Naive B cell (primary cell): ENCODE measurements at places on chromosomes 7 and 10. TPM values are rescaled to one million over a fixed set of nuclear protein-coding genes. Genes with fewer than 3 reads are reported as not detected.

- no peak overlapping the region for H3K4me3 ChIP-seq
- no peak for DNase-seq
- peaks cover 10% of the 10 kb centered on the region for H3K27me3 ChIP-seq
- H3K27ac ChIP-seq: no peak overlapping the region
Observed at GRCh38 chr7:132551886-132552285, 24.4 kb downstream of the PLXNA4 start.

DNA sequence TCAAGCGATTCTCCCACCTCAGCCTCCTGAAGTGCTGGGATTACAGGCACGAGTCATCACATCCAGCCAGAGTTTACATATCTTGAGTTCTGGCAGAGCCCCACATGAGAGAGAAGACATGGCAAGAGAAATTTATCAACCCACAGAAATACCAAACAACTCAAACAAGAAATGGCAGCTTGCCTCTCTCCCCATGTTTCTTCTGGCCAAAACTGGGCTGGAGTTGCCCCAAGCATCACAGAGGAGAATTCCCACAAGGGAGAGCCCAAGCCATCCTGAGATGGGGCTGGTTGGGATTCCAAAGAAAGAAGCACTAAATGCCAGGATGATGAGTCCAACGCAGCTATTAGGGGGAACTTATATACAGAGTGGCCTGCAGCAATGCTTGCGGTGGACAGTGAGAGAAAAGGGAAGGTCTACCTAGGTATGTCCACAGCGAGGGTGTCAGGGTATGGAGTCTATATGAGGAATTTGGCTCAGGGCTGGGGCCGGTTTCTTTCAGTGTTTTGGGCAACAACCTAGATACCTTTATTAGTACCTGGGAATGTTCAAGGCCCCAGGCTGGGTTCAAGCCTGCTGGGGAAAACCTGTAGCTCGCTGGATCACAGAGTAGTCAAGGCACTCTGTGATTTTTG is 14.5 kb upstream of the PAX4 start:
- H3K27ac ChIP-seq: no peak overlapping the region
- H3K27me3 ChIP-seq: peaks cover 33% of the 10 kb centered on the region
- H3K4me3 ChIP-seq: no peak overlapping the region
- DNase-seq: no peak
- H3K36me3 ChIP-seq: no peaks in the 10 kb centered on the region

DNA sequence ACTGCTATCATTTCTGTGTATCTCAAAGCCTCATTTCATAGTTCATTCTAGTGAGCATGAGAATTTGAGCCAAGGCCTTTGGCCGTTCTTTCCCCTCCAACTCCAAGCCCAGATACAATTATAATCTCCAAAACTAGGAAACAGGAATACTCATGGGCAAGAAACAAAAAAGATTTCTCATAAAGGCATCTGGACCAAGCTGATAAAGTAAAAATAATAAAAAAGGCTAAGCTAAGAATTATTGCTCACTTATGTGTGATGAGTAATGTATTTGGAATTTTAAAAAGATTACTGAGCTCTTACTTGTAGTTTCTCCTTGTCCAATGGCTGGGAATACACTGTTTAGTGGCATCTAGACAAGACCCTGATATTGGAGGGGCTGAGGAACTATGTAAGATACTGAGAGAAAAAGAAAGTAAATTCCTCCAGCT is 196.4 kb upstream of the POM121L12 start:
- no peaks in the 10 kb centered on the region for H3K36me3 ChIP-seq
- H3K27me3 ChIP-seq: no peaks in the 10 kb centered on the region
- H3K4me3 ChIP-seq: no peak overlapping the region
- no peak for DNase-seq
- H3K4me1 ChIP-seq: no peaks in the 10 kb centered on the region

The NCF1 gene
- 301 TPM for polyA plus RNA-seq

DNA sequence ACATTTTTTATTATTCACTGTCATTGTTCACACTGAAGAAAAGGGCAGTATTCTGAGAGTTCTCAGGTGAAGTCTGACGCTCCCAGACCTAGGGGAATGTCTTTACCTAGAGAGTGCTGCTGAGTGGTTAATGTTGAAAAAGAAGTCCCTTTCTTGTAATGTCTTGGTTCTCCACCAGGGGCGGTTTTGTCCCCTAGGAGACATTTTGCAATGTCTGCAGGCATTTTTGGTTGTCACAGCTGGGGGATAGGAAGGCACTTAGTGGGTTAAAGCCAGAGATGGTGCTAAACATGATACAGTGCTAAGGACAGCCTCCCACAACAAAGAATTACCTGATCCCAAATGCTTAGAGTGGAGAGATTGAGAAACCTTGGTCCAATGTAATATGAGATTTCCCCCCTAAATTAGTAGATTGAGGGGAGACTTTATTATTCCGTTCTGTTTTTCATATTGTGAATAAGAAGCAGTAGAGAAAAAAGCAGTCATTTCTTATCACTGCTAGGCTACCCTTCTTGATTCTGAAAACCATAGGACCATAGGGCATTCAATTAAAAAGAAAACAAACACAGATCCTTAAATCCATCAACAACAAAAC is 13.1 kb downstream of the UMAD1 start:
- H3K4me3 ChIP-seq: no peak overlapping the region
- DNase-seq: no peak
- H3K27me3 ChIP-seq: no peaks in the 10 kb centered on the region
- H3K27ac ChIP-seq: no peak overlapping the region

GRCh38 chr10:132514821-132515520 is 22.6 kb upstream of the INPP5A start:
- DNase-seq: peak; percentile 57
- H3K36me3 ChIP-seq: no peaks in the 10 kb centered on the region
- H3K27me3 ChIP-seq: no peaks in the 10 kb centered on the region
- peaks cover 6% of the 10 kb centered on the region for H3K4me1 ChIP-seq
- H3K27ac ChIP-seq: no peak overlapping the region

- H3K27me3 ChIP-seq: no peaks in the 10 kb centered on the region
- DNase-seq: no peak
- no peak overlapping the region for H3K4me3 ChIP-seq
Observed at GRCh38 chr7:50851451-50851850, 68.8 kb upstream of the GRB10 start.

DNA sequence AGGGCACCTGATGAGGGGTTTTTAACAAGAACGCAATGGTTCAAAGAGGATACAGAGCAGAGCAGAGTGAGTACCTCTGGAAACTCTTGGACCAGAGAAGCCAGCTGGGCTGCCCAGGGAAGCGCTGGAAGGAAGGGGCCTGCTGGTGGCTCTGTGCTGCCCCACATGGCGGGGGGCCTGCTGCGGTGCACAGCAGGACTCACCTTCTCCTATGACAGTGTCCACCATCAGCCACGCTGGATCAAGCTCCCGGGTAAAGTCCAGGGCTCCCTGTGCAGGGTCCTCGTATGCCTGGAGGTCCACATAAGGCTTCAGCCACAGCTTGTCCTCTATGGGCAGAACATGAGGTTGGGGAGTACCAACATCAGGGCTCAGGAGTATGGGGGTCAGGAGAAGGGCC is 12.5 kb downstream of the EPHA1 start:
- no peaks in the 10 kb centered on the region for H3K36me3 ChIP-seq
- H3K4me1 ChIP-seq: peaks cover 6% of the 10 kb centered on the region
- no peak overlapping the region for H3K4me3 ChIP-seq
- H3K27me3 ChIP-seq: no peaks in the 10 kb centered on the region
- DNase-seq: no peak

- no peak overlapping the region for H3K4me3 ChIP-seq
- no peak overlapping the region for H3K27ac ChIP-seq
- H3K27me3 ChIP-seq: no peaks in the 10 kb centered on the region
Observed at GRCh38 chr7:64651632-64652165, 14.2 kb upstream of the ZNF107 start.

- no peak for DNase-seq
- no peak overlapping the region for H3K27ac ChIP-seq
- H3K4me3 ChIP-seq: no peak overlapping the region
- no peaks in the 10 kb centered on the region for H3K27me3 ChIP-seq
- no peaks in the 10 kb centered on the region for H3K4me1 ChIP-seq
Observed at GRCh38 chr7:46175221-46175620, 254.1 kb upstream of the IGFBP3 start.

The SORCS3 gene
- polyA plus RNA-seq: not detected

The SLC16A12 gene
- not detected for polyA plus RNA-seq

- peaks cover 26% of the 10 kb centered on the region for H3K4me1 ChIP-seq
- DNase-seq: no peak
- no peak overlapping the region for H3K27ac ChIP-seq
- H3K27me3 ChIP-seq: no peaks in the 10 kb centered on the region
- no peaks in the 10 kb centered on the region for H3K36me3 ChIP-seq
Observed at GRCh38 chr7:101243646-101244374, 1.1 kb downstream of the FIS1 start.

DNA sequence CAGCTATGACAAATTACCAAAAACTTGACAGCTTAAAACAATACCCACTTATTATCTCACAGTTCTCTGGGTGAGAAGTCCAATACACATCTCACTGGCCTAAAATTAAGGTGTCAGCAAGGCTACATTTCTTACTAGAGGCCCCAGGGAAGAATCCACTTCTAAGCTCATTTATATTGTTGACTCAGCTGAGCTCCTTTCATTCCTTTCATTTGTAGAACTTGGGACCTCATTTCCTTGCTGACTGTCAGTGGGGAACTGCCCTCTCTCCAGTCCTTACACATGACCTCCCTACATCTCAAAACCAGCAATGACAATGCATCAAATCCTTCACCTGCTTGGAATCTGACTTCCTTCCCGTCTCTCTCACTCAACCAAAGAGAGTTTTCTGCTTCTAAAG is 240.3 kb downstream of the IPMK start:
- no peaks in the 10 kb centered on the region for H3K27me3 ChIP-seq
- no peak overlapping the region for H3K4me3 ChIP-seq
- no peaks in the 10 kb centered on the region for H3K36me3 ChIP-seq
- H3K27ac ChIP-seq: no peak overlapping the region
